ENCODE measurements at places on chromosomes 5 and 9.

GRCh38 chr9:37201581-37201980, 81.2 kb downstream of the ZCCHC7 start:
- DNase-seq, result no peak

GRCh38 chr5:72452515-72453245, 54.5 kb downstream of the ZNF366 start:
- DNase-seq, result no peak

- DNase-seq, result no peak
Measured at GRCh38 chr5:39566029-39566428, 141.2 kb upstream of the DAB2 start.

DNA sequence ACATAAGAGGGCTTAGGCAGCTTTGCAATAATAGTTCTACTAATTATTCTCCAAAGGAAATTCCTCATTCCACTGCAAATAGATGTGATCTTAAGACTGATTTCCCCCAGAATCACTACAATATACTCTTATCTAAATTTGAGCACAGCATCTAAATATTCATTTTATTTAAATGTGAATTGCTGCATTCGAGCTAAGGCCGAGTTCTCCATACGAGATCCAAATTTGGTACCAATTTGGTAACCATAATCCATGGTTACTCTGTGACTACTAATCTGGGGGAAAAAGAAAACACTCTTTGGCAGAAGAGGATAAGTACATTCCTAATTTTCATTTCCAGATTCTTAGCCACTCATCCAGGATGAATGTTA, 19.7 kb upstream of the RIC1 start:
- DNase-seq, result no peak

GRCh38 chr9:18433620-18434019, 40.3 kb upstream of the ADAMTSL1 start:
- DNase-seq, result no peak

All from KG1 (cell line).